ENCODE measurements at places on chromosomes 7 and 10.

DNA sequence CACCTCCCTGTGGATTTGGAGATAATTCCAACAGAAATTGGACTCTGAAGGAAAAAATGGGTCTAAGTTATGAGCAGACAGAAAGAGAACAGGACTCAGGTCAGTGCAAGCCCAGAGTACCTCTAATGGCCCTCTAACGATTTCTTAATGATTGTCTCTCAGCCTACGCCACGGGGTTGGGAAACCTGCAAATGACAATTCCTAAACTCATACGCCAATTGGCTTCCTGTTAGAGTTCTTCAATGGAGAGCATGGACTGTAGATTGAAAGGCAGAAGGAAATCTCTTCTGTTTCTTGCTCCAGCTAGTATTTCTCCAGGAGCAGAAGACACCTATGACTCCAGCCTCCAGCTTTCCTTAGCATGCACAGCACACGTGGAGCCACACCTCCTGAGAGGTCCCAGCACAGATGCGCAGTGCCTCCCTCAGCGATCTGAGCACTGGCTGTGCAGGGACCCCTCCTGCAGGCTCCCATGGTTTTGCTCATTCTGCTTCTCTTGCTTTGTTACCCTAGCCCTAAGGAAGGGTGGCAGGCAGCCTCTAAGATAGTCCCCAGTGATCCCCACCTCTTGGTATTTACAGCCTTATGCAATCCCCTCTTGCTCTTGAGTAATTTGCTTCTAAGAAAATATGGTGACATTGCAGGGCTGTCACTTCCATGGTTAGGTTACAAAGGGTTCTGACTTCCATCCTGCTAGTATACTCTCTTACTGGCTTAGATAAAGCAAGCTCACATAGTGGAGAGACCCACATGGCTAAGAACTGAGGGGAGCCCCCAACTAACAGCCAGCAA lies 30.1 kb downstream of the DENND11 start:
- no peak for DNase-seq

DNA sequence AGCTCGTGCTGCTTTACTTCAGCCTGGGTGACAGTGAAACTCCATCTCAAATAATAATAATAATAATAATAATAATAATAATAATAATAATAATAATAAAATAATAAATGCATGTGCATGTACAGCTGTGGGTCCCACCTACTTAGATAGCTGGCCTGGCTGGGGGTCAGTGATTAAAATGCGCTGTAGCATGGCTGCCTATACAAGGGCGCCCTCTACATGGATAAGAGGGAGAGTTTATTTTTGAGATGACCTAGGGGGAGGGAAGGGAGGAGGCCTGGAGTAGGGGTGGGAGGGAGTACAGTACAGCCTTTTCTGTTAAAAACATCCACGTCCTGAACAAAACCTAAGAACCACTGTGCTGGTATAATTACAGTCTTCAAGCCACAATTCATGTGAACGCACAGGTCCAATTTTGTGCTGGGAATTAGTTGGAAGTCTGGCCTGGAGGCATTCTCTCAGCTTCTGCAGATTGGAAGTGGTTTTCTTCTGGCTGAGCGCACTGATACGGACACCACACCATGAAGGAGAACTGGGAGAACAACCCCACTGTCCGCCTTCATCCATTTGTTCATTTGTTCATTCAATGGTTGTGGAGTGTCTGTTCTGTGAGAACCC lies 146.5 kb downstream of the TMEM178B start:
- DNase-seq: no peak

DNA sequence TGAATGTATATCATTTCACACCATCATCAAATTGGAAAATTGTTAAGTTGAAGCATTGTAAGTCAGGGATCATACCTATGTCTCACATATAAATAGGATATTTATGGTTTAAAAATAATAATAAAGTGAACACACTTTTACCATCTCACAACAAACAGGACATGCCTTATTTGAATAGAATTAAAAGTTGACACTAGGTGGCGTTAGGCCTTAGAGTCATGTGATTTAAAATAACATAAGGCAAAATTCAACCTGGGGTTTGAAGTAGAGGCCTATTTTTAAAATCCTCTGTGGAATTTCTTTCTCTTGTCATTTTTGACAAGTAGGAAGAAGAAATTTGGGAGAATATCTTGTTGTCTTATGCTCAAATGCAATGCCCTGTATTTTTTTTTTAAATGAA lies 184.7 kb upstream of the PCDH15 start:
- no peak for DNase-seq

DNA sequence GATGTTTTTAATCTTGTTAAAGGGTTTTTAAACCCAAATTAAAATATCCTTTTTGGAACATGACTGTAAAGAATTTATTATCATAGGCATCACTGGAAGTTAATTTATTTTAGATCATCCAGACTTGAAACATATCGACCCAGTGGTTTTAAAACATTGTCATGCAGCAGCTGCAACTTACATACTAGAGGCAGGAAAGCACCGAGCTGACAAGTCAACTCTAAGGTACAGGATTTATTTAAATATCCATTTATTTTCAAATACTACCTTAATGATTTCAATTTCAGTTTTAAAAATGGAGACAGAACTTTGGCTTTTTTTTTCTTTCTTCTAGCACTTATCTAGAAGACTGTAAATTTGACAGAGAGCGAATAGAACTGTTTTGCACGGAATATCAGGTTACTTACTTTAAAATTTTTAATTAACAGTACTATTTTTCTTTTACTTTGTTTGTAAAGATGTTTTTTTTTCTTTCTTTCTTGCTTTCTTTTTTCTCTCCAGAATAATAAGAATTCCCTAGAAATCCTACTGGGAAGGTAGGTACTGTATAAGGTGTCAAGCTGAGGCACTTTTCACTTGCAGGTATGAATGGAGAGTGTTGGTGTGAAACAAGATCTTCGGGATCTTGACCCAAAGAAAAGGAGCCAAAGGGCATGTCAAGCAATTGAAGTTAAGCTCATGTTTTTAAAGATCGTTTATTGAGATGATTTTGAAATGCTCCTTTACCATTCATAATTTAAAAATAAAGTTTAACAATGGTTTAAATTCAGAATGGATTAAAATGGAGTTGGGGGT lies 1.8 kb downstream of the COMMD3 start:
- DNase-seq: no peak

GRCh38 chr10:93062514-93063143 lies 2.0 kb downstream of the CYP26C1 start:
- DNase-seq: no peak

- no peak for DNase-seq
These were observed 77.9 kb downstream of the INSIG1 start for GRCh38 chr7:155375337-155376277.

DNA sequence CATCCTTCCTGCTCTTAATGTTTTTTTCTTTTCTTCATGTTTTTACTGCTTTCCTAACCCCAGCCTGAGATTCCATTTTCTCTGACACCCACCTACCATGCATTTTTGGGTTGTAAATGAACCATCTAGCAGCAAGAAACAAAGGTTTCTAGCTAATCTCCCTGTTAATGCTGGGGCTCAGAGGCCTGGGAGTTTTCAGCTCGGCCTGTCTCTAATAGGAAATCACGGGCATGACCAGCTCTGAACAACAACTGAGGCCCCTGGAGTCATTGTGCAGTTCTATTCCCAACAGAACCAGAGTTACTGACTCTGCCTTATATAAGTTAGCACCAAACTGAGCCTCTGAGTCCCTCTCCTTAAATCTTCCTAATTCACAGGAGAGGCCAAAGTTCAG lies 134.8 kb downstream of the CFAP58 start:
- DNase-seq: no peak

- DNase-seq: no peak
These were observed 10.9 kb downstream of the NPFFR1 start for GRCh38 chr10:70272925-70273316.

DNA sequence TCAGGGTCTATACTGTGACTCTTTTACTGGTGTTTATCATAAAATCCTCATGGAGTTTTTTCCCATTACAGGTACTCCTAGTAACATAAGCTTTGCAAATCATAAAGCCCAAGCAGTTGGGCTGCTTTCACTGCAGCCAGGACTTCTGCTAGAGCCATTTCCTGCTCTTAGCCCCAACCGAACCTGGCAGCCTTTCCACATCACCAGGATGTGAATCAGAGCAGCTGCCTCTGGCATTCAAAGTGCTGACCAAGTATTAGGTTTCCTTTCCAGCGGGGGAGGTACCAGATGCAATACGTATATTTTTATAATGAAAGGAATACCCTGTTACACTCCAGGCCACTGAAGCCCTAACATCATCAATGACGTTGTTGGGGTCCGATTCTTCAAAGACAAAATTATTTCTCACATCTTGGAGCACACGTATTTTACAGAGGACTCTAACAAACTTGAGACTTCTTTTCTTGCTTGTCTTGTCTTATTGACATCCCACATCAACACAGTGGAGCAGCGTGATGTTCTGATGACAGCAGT lies 3.6 kb upstream of the HTR5A start:
- DNase-seq: no peak

DNA sequence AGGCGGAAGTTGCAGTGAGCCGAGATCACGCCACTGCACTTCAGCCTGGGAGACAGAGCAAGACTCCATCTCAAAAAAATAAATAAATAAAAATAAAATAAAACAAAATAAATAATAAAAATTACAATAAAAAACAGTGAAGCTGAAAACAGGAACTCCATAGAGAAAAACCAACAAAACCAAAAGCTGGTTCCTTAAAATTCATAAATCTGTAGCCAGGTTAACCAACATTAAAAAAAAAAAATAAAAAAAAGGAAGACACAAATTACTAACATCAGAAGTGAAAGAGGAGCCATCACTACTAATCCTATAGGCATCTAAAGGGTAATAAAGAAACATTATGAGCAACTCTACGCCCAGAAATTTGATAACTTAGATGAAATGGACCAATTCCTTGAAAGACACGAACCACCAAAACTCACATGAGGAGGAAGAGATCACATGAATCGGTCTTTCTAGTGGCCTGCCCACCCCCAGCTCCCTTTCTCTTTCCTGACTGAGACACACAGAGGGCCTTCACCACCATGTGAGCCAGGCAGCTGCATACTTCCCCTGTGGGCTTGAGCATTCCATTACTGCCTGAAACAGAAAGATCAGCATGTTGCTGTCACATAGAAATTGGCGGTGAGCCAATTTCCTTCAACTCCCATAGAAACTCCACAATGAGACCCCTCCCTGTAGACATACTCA lies 208.7 kb downstream of the MAD1L1 start:
- peak; percentile 68 for DNase-seq

DNA sequence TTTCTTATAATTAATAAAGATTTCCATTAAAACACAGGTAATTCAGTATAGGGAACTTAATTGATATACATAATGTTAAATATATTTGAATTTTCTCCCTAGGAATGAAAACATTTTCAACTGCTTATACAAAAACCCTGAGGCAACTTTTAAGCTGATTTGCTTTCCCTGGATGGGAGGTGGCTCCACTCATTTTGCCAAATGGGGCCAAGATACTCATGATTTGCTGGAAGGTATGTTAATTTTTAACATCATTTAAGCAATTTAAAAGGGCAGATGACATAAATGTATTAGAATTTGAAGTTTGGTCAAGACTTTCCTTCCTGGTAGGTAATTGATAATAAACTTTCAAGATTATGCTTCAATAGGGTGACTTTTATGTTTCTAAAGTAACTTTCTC lies 5.8 kb downstream of the OLAH start:
- DNase-seq: no peak

GRCh38 chr10:85849315-85849714 lies 517.3 kb downstream of the GRID1 start:
- no peak for DNase-seq
